ENCODE measurements at places on chromosomes 6 and 20. TPM values are rescaled to one million over a fixed set of nuclear protein-coding genes. Genes with fewer than 3 reads are reported as not detected.

ALDH8A1 gene
- 0.38 TPM for polyA plus RNA-seq

GPR63 gene
- polyA plus RNA-seq: 4.3 TPM

PTCRA gene
- polyA plus RNA-seq: not detected

BPI gene
- polyA plus RNA-seq: 29.0 TPM

TBXT gene
- polyA plus RNA-seq: 0.26 TPM

DNA sequence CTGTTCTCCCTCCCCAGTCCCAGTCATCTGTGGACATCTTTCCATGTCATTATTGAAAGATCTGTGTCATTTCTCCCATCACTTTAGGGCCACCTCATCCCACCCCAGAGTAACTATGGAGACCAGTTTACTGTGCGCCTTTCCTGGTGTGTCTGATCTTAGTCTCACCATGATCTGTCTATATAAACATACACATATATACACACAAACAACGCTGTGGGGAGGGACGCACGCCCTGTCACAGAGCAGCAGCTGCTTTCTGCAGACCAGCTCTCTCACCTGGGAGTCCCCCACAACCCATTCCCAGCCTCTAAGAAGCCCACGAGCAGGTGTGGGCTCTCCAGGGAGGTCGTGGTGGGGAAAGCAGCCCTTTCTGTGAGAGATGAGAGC lies 68.1 kb upstream of the TOX2 start:
- DNase-seq: no peak

DNA sequence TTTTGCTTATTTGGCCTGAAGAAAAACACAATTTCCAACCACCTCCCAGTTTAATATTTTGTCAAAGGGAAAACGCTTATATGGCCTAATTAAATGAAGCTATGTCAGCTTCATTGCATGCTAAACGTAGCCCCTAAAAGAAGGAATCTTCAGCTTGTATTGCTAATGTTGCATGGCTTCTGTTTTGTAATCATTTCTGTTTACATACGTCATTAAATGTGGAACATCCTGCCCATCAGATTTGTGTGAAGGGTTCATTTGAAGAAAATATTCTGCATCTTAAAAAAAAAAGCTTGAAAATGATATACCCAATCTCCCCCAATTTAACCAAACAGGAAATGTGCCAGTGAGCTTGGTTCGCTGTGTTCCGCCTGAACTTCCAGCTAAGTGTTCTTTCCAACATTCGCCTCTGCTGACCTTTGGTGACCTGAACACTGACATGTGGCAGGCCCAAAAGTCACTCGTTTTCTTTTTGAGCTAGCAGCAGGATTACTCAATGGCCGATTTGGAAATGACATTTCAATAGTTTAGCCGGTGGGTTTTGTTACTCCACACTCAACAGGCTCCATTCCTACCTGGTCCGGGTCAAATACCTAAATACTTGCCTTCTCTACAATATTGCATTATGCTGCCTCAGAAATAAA lies 12.7 kb upstream of the SIRT5 start:
- DNase-seq: peak; percentile 48

DNA sequence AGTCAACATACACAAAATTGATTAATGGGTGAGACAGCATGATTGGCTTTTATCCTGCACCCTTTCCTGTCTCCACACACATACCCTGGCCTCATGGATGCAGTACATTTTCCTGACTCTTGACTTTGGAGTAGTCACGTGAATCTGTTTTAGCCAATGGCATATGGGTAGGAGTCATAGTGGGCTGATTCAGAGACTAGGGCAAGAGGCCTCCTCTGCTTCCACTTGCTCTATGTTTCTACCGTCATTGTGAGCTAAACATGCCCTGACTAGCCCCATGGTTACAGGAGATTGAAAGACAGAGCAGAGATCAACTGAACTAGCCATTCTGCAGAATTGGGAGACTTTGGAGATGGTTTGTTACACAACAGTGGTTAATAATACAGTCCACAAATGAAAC lies 850.0 kb downstream of the DHX35 start:
- no peak for DNase-seq

DNA sequence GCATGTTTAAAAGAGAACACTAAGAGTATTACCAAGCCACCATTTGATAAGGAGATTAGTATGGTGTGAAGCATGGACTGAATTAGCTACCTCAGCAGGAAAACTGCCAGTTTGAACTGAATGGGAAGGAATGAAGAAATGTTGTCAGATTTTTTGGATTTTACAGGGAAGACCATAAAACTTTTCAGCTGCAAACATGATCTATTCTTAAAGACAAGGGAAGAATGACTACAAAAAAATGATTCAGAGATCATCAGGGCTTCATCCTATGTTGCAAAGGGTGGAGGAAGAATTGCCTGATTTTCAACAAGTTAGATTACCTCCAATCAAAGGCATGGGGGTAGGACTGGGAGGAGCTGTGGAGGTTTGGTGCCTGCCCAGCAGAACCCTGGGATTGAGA lies 49.3 kb upstream of the MTRF1L start:
- no peak for DNase-seq

DNA sequence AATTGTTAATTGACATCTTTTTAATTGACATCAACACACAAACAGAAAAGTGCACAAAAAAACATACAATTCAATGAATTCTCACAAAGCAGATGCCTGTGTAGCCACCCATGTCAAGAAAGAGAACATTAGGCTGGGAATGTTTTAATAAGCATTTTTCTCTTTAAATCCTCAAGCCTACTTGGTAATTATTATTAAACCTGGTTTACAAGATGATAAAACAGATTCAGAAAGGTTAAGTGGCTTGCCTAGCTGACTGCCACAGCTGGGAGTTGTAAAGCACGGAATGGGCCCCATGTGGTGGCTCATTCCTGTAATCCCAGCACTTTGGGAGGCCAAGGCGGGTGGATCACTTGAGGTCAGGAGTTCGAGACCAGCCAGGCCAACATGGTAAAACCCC lies 90.0 kb upstream of the AKAP12 start:
- no peak for DNase-seq

GRCh38 chr6:131950767-131951575 lies at the start of gene CCN2:
Gene CCN2, minus strand, starts transcription at chr6:131951372. Its CDS starts 200 bp downstream, at chr6:131951172.
- peak; percentile 86 for DNase-seq

GRCh38 chr20:16346956-16347355 lies 226.3 kb downstream of the KIF16B start:
- DNase-seq: no peak

DNA sequence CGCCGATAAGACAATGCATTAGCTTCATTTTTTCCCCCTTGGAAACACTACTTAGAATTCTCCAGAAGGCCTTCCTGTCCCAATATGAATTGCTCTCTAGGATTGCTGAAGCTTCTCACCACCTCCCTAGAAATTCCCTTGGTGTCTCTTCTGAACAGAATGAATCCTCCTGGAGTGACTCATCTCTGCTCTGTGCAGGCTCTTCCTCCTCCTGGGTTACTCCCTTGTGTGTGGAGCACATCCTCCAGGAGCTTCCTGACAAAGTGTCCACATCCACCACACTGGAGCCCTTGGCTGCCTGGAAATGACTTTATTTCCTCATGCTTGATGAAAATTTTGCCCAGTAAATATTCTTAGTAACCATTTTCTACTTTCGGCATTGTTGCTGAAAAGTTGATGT lies 54.4 kb downstream of the DTNBP1 start:
- no peak for DNase-seq

DNA sequence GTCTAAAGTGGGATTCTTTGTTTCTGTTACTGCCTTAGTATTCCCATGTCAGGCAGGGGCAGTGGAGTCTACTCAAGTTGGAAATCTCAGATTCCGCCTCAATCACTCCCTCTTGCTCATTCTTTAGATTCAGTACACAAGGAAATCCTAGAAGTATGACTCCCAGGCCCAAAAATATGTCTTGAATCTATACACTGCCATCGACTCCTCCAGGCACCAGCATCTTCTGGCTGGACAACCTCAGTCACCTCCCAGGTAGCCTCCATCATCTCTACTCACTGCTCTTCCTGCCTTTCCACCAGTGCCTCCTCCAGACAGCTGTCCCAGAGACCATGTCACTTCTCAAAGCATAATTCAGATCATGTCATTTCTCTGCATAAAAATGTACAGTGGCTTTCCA lies 329.9 kb downstream of the CDC5L start:
- DNase-seq: no peak
